Stimulated activated CD4-positive, alpha-beta T cell treated with anti-CD3 and anti-CD28 coated beads, Interleukin-12 subunit alpha, Interleukin-12 subunit beta, amount 100 ng/mL, for 4 hours (primary cell): ENCODE measurements at places on chromosomes 3 and 15.

DNA sequence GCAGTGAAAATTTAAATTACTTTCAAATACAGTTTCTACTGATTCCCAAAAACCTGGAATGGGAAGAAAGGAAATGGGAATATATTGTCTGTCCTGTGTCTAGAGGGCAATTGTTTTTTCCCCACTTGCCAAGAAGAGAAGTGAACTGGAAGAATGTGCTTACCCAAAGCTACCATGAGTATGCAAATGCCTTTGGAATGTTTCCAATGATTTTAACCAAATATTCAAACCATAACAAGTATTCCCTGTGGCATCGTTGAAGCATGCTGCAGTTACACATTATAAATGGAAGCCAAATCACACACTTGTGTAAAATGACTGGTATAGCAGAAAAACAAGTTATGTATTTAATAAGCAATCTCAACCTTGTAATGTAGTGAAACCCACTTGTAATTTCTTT is 368.2 kb downstream of the GBE1 start:
- DNase-seq = no peak

DNA sequence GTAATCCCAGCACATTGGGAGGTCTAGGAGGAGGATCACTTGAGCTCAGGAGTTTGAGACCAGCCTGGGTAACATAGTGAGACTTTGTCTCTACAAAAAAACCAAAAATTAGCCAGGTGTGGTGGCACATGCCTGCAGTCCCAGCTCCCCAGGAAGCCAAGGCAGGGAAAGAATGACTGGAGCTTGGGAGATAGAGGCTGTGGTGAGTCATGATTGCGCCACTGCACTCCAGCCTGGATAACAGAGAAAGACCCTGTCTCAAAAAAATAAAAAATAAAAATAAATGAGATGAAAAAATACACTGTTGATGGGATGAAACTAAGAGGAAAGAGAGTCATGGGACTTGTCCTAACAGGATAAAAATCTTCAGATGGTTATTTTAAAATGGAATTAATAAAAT is 137.6 kb downstream of the IMPG2 start:
- DNase-seq = no peak

- DNase-seq = no peak
These were observed 1.6 kb downstream of the NKTR start for GRCh38 chr3:42601896-42602581.

- DNase-seq = no peak
These were observed 10.3 kb downstream of the ZBTB47 start for GRCh38 chr3:42663581-42664437.

- no peak for DNase-seq
These were observed 62.6 kb downstream of the CYFIP1 start for GRCh38 chr15:22917556-22917955.

DNA sequence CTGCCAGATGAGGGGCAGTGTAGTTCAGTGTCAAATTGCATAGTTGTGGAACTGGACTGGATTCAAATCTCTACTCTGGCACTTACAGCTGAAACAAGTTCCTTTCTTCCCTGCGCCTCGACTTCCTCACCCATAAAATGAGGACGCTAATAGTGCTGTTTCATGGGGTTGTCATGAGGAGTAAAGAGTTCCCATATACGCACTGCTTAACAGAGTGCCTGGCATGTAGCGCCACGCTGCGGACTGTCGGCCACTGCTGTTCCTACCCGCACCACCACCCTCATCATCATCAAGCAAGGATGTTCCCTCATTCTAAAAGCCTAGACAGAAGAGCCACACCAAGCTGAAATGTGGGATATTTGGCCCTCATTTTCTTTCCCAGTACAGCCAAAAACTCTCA is 91.9 kb downstream of the CHDH start:
- DNase-seq = no peak

- no peak for DNase-seq
These were observed 9.3 kb downstream of the BAHD1 start for GRCh38 chr15:40450047-40450446.

- no peak for DNase-seq
These were observed 38.8 kb downstream of the EDC3 start for GRCh38 chr15:74656935-74657535.

- peak; percentile 13 for DNase-seq
These were observed 646 bp upstream of the SLC35G2 start for GRCh38 chr3:136818191-136818768.

DNA sequence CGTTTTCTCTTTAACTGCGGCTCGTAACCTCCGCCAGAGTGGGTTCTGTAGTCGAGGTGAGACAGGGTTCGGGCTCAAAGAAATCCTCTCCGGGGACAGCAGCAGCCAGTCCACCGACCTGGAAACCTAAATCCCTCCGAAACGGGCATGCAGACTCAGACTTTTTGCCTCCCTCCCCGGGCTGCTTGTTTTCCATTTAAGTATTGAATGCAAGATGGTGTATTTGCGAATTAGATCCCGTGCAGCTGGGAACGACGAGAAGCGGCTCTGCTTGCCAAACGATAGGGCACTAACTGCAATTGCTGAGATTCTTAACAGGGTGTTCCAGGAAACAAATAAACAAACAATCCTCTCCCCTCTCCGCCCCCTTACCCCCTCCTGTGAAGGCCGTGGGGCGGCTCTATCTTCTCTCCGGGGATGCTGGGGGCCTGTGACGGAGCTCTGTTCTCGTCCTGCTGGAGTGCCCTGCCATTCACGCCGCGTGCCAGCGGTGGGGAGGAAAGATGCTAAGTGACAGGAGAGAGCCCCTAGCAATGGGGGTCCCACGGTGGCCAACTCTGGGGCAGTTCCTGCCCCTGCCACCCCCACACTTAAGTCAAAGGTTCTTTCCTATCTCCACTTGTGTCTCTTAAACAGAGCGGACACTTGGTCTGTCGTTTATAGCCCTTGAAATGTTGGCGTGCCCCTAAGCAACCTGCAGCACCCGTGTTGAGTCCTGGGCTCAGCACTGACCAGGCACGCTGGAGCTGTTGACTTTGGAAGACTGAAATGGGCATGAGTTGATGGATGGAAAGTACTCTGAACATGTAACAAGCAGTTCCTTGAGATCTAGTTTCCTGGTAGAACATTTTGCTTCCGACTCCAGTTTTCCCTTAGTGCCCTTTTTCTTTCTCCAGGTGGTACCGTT is 1.3 kb upstream of the ETV5 start:
- no peak for DNase-seq

DNA sequence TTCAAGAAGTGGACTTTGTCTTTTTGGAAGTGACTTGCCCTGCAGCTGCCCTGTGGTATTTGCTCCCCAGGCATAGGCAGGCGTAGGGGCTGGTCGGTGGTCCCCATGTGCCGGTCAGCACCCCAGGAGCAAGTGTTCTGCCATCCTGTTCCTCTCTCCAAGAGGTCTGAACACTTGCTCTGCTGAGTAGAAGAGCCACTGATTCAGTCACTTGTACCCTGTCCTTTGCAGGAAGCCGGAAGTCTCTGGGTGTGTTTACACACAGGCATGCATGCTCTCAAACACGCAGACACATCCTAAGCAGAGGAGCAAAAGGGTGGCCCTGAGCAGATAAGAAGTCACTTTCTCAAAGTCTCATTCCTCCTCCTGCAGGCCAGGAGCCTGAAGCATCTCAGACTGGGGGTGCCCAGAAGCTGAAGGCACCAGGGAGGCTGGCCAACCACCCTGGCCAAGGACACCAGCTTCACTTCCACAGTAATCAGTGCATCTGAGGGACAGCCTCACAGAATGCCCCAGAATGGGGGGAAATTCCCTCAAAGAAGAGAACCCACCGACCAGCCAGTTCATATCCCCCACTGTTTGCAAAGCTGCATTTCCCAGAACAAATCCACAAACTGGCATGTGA is 88.7 kb upstream of the POMGNT2 start:
- DNase-seq = no peak

DNA sequence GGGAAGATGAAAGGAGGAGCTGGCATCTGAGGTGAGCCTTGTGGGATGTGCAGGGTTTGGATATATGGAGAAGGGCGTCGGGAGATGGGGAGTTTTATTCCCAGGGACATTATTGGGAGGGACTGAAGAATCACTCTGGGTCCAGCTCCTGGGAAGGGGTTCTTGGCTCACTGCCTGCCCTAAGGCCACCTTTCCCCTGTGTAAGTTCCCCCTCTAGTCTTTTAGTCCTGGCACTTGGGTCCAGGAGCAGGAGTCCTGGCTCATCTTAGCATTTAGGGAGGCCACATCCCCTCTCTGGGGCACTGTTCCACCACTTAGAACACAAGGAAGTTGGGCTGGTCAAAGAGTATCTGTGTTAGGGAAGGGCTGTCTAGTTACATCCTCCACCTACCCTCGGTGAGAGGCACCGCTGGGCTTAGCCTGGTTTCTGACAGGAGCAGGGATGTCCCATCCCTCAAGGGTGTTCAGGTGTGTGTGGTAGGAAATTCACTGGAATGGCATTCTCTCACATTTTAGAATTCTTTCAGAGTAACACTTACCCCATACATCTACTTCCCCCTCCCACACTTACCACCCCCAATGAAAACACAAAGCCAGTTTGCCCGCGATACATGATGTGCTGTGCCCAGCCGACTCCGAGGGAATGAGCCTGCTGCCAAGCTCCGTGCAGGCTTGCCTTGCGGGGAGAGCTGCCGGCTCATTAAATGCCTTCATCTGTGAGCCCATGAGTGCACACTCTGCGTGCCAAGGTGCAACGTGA is 86.7 kb downstream of the FAM43A start:
- no peak for DNase-seq

DNA sequence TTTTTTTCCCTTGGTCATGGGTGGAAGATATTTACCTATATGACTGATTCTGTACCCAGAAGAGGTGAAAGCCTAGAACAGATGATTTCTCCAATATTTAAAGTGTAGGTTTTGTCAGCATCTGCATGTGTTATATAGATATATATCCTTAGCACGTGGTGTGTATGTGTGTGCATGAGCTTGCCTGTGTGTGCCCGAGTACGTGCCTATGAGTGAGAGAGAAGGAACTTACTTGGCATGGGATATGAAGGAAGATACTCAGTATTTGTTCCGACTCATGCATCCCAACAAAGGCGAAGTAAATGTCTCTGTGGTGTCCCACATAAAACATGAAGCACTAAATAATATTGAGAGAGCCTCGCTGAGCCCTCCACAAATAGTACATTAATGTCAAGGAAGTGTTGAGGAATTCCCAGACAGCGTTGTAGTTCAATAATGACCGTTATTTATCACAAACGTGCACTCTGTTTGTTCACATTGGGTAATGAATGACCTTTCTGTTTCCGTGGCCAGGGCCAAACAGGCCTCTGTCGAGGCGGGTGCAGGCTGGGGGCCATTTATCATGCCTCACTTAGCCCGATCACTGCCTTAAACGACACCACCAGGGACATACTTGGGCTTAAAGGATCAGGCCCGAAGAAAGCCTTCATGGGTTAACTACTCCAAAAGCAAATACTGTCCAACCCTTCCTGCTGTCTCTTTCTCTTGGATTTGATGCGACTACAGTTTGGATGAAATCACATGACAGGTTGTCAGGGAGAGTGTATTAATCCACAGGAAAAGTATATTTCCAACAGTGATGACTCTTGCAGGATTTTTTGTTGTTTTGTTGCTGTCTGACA is 267.7 kb downstream of the PTPRG start:
- no peak for DNase-seq

DNA sequence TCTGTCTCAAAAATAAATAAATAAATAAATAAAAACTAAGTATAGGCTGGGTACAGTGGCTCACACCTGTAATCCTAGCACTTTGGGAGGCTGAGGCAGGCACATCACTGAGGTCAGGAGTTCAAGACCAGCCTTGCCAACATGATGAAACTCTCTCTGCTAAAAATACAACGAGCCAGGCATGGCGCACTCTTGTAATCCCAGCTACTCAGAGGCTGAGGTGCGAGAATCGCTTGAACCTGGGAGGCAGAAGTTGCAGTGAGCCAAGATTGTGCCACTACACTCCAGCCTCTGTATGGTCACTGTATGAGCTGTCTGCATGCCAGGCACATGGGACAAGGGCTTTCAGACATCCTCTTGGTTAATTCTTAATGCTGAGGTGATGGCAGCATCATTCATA is 28.7 kb downstream of the TIPIN start:
- DNase-seq = no peak

DNA sequence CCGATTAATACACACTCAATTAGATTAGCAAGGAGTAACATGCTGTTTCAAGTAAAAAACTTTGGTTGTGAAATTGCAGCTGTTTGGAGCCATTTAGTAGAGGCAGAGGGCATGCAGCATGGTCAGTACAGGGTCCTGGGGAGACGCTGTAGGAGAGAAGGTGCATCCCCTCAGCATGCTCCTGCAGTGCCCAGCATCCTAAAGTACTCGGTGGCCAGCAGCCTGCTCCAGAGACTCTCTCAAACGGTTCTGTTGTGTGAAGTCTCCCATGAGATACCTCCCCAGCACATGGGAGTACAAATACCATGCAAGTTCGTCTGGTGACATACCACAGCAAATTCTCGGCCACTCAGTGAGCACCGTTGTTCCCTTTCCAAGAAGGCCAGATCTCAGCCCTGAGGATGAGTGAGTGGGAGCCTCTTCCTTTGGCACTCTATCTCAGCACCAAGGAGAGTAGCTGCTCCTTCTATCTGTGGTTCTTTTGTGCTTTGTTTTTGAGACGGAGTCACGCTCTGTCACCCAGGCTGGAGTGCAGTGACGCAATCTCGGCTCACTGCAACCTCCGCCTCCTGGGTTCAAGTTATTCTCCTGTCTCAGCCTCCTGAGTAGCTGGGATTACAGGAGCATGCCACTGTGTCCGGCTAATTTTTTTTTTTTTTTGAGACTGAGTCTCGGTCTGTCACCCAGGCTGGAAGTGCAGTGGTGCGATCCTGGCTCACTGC is 72.7 kb downstream of the TJP1 start:
- no peak for DNase-seq

GRCh38 chr3:72114773-72115172 is 329.8 kb upstream of the PROK2 start:
- DNase-seq = no peak

DNA sequence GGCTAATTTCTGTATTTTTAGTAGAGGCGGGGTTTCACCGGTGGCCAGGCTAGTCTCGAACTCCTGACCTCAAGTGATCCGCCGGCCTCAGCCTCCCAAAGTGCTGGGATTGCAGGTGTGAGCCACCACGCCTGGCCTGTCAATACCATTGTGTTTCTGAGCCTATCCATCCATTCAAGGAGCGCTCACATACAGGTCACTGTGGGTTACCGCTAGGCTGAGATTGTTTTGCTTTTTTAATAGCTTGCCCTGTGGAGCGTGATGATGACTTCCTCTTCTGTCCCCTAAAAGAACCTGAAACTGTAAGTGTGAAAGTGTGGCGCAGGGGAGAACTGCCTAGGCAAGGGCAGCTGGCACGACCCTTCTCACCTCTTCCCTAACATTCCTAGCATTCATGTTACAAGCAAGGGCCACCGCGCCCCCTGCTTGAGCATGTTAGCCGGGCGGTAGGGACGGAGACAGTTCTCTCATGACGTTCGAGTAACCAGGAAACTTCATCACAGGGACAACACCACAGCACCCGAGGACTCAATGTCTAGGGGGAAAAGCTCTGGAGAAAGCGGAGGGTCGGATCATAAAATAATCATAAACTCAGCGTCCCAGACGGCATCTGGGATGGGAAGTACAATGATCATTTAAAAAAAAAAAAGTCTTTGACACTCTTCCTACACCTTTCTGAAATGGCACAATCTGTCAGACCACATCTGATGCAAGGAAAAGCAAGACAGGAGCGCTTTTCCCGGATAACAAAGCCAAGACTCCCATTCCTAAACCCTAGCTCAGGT is 790 bp downstream of the LAMP3 start:
- no peak for DNase-seq
